WTC11 (cell line): ENCODE measurements at places on chromosomes 7 and 10.

DNA sequence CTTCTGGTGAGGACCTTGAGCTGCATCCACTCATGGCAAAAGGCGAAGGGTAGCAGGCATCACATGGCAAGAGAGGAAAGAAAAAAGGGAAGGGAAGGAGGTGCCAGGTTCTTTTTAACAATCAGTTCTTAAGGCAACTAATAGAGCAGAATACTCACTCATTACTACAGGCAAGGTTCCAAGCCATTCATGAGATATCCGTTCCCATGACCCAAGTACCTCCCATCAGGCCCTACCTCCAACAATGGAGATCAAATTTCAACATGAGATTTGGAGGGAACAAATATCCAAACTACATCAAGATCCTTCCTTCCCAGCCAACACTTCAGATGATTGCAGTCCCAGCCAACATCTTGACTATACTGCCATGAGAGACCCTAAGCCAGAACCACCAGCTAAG, 38.9 kb upstream of the YAE1 start:
- DNase-seq = no peak

- no peak for DNase-seq
These were observed 35.3 kb downstream of the CARD11 start for GRCh38 chr7:3008386-3008785.

DNA sequence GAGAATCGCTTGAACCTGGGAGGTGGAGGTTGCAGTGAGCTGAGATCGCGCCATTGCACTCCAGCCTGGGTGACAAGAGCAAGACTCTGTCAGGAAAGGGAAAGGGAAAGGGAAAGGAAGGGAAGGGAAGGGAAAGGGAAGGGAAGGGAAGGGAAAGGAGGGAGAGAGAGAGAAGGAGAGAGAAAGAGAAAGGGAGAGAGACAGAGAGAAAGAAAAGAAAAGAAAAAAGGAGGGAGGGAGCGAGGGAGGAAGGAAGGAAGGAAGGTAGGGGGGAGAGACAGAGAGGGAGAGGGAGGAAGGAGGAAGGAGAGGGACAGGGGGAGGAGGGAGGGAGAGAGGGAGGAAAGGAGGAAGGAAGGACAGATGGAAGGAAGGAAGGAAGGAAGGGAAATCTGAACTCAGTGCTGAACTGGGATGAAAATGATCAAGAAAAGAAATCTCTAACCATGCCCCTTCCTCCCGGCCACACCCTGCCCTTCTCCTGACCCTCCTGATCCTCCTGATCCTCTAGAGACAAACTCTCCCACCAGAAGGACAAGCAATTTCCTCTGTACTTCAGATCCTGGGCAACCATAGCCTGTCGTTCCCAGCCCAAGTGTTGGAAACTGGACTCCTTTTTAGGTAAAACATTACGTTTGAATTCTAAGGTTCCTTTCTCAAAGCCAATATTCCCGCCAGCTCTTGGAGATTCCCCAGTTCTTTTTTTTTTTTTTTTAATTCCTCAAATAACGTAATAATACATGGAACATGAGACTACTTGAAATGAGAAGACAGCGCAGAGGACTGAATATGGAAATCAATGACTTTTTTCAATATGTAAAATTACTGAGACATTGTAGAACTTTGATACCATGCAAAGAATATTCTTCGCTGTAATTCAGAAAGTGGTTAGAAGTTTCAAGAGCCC, 32.1 kb downstream of the NMT2 start:
- DNase-seq = no peak

- no peak for DNase-seq
These were observed 102.3 kb downstream of the HECTD2 start for GRCh38 chr10:91512458-91512857.

DNA sequence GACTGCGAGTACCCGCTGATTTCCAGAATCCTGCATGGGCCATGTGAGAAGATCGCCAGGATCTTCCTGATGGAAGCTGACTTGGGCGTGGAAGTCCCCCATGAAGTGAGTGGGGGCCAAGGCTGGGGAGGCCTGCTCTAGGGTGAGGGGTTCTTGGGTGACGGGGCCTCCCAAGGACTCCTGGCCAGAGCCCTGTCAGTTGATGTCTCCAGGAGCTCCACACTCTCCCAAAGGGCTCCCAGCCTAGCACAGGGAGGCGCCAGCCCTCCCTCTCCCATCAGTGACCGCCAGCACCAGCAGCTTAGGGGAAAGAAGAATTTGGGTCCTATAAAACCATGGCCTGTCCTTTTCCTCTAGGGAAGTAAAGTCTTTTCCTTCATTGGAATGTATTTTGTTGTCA, 9.8 kb upstream of the ZNF22 start:
- DNase-seq = no peak

- DNase-seq = no peak
These were observed 328.2 kb downstream of the PLXNA4 start for GRCh38 chr7:132247995-132248618.

DNA sequence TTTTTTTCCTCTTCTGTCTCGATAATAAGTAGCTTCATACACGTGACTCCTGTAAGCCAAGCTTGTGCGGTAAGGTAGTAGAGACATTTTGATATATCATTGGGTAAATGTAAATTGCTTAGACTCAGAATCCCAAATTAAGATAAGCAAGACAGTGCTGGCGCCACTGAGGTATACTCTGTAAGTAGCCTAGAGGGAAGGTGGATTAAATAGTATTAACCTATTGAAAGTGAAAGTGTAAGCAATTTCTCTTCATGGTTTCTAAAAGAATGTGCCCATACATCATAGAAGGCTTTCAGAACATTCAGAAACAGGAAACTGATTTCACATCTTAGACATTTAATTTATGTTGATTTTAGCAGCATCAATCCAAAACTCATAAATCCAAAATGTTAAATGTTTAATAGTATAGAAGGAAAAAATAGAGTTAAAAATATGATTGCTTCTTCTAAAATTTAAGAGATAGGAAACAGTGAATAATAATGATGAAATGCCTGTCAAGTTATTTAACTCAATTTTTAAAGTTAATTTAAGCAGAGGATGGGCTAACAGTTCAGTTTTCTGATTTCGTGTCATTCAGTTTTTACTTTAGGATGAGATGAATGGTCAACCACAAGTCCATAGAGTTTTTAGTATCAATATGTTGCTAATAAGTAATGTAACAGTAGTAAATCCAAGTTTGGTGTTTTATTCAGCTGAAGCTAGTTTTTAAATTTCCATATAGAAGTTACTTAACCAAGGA, 36.8 kb downstream of the LRRC72 start:
- no peak for DNase-seq

DNA sequence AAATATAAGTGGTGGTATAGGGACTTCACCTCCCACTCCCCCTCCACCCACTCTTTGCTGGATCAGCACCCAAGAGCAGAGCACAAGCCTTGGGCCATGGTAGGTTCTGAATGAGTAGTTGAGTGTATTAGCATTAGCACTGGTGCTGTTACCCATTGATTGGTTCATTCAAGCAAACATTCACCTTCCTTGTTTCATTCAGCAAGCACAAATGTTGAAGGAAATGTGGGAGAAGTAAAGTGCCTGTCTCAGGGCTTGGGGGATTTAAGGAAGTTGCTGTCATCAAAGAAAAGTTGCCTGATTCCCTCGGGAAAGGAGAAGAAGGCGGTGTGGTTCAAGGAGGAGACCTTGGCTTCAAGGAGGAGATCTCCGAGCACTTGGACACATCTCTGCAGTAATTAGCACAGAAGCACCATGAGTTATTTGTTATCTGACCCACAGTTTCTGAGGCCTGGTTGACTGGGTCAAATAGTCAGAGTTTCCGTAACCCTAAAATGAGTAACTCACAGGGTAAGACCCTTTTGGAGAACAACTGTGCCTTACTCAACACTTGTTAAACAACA, 17.3 kb downstream of the IL2RA start:
- no peak for DNase-seq

DNA sequence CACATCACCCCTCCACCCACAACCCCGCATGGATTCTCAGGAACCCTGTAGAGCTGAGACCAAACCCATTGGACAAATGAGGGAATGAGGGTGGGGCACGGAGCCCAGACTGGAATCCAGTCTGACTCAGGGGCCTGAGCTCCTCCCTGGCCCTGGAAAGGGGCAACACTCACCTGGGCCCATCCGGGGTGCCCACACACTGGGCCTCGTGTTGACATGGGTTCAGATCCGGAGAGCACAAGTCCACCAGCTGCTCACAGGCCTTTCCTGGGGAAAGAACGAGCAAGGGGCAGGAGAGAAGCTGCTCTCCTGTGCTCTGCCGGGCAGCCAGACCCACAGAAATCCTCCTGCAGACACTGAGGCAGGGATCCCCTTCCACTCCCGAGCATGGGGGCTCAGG, 172.2 kb downstream of the SLIT1 start:
- DNase-seq = no peak

GRCh38 chr10:33277135-33277536, 57.3 kb downstream of the NRP1 start:
- DNase-seq = no peak

DNA sequence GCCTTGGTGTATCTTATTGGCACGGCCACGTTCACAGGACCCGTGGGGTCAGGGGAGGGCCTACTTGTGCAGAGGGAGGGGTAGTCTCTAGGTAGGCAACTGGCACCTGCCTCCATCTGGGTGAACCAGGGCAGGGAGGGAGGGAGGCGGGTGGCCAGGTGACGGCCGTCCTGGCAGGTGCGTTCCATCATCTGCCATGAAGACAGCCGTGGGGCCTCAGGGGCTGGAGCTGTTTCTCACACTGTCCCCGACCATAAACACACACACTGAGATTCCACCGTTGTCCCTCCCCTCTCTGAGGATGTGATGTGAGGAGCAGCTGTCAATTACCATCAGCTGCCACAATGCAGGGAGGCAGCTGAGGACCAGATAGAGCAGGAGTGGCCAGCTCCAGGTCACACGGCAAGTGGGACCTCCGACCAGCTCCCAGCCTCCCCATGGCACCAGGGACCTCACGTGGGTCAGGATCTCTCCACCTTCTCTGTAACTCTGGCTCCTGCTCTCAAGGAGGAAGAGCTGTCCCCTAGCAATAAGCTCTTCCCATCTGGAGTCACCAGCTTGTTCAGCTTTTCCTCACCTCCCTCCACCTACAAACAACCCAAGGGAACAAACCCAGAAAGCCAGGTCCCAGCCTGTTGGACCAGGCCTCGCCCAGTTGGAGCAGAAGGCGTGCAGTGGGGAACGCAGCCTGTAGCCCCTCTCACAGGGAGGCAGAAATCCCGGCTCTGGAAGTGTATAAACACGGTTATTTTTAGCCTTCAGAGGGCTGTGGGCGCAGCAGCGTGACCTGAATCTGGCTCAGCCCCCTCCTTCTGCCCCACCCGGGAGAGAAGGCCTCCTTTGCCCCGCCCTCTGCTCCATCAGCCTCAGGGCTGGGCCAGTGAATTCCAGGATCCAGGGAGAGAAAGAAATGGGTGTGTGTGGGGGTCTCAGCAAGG, 33.1 kb downstream of the ZMIZ1 start:
- DNase-seq = no peak

DNA sequence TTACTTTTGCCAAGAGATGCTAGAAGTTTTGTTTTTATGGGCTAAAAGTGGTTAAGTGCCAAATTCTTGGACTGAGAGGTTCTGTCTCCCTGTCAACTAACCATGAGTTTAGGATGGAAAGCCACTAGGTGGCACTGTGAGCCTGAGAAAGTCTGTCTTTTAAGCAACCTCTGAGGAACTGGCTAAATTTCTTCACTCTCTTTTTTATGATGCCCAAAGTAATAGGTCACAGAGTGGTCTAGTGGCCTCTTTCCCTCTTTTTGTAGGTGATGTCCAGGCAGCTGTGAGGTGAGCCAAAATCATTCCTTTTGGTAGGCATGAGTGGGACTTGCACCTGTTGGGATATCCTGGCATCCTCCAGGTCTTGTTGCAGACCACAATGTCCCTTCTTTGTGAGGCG, 56.8 kb downstream of the SND1 start:
- peak; percentile 76 for DNase-seq

- DNase-seq = no peak
These were observed 62.4 kb upstream of the SDK1 start for GRCh38 chr7:3238525-3239210.

- DNase-seq = no peak
These were observed 5.2 kb downstream of the ZCWPW1 start for GRCh38 chr7:100423315-100423714.

DNA sequence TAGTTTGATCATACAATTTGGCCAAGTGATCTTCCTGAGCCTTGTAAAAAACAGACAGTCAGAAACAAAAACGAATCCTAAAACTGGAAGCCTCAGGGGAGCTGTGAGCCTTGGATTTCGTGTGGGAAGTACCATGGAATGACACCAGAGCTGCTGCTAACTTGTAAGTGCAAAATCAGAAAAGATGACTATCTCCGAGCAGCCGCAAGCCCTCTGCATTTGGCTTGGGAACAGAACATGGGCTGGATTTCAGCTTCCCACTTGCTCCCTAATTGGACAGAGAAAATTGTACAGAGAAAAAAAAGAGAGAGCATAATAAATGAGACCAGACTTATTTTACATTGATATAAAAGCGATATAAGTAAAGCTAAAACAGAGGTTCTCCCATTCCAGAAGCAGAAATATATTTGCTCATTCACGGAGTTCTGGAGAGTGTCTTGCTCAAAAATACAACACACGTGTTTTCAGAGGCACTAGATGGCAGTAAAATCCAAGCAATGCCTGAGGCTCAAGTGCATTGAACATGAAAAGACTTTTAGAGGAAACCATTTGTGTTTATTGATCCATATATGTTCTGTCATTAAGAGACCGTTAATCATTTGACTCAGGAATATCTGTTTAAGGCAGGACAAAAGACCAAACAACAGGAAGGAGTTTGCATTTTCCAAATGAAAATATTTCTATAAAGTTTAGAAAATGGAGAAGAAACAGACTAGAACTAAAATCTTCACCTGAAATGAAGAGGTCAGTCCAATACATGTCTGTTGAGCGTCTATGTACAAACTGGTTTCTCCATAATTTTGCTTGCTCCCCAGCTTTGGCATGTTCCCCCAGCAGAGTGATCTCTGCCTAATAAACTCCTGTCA, 78.3 kb upstream of the SLC26A5 start:
- DNase-seq = no peak

DNA sequence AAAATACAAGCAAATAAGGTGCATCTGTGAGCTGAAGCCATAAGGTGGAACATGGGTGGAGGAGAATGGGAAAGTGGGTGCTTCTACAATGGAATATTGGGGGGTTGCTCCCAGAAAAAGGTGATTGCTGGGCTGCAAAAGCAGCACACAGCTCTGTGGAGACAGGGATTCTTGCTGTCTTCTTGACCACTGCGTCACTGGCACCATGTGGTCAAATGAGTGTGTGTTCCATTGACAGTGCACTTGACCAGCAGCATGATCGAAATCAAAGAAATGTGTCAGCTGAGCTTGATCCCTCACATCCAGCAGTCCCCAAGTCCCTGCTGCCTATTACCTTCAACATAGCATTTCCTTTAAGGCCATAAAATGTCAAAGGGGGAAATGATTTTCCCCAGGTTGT, 56.2 kb downstream of the GPR26 start:
- no peak for DNase-seq

GRCh38 chr7:79876848-79877252, 257.8 kb upstream of the GNAI1 start:
- no peak for DNase-seq

GRCh38 chr10:88557658-88558057, 25.5 kb downstream of the RNLS start:
- DNase-seq = no peak

- DNase-seq = no peak
These were observed 84.0 kb upstream of the KLF6 start for GRCh38 chr10:3869036-3869435.
